ENCODE measurements at places on chromosomes 16 and 17. TPM values are rescaled to one million over a fixed set of nuclear protein-coding genes. Genes with fewer than 3 reads are reported as not detected.

- no peaks in the 10 kb centered on the region for H3K27me3 ChIP-seq
- no peak overlapping the region for H3K27ac ChIP-seq
- no peak overlapping the region for H3K4me3 ChIP-seq
- H3K4me1 ChIP-seq: peaks cover 16% of the 10 kb centered on the region
Observed at GRCh38 chr17:62649570-62649969, 22.1 kb downstream of the MRC2 start.

DNA sequence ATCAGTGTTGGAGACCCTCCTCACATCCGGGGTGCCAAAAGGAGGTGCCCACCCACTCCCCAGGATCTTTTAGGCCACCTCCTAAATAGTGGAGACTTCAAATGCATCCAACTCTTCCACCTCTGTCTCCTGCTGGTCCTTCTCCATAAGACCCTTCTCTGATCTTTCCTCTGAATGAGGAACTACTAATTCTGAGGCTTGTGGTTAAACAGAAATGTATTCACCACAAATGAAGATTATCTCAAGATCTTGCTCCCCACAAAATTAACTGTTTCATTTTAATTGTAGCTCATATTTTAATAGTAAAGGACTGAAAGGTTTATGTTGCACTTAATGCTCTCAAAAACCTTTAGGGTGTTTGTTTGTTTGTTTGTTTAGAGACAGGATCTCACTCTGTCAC is 34.1 kb downstream of the TLE7 start:
- H3K36me3 ChIP-seq: no peaks in the 10 kb centered on the region
- H3K4me1 ChIP-seq: no peaks in the 10 kb centered on the region
- no peak overlapping the region for H3K4me3 ChIP-seq

- no peak within 1 kb of the TSS for H3K4me3 ChIP-seq
- no peaks in the 10 kb centered on the region for H3K36me3 ChIP-seq
- H3K27ac ChIP-seq: no peak within 1 kb of the TSS
- H3K27me3 ChIP-seq: no peaks in the 10 kb centered on the region
- no peaks in the 10 kb centered on the region for H3K4me1 ChIP-seq
Observed at GRCh38 chr17:11240841-11241610, at the start of gene SHISA6. Gene SHISA6 (plus strand): TSS chr17:11241213.

DNA sequence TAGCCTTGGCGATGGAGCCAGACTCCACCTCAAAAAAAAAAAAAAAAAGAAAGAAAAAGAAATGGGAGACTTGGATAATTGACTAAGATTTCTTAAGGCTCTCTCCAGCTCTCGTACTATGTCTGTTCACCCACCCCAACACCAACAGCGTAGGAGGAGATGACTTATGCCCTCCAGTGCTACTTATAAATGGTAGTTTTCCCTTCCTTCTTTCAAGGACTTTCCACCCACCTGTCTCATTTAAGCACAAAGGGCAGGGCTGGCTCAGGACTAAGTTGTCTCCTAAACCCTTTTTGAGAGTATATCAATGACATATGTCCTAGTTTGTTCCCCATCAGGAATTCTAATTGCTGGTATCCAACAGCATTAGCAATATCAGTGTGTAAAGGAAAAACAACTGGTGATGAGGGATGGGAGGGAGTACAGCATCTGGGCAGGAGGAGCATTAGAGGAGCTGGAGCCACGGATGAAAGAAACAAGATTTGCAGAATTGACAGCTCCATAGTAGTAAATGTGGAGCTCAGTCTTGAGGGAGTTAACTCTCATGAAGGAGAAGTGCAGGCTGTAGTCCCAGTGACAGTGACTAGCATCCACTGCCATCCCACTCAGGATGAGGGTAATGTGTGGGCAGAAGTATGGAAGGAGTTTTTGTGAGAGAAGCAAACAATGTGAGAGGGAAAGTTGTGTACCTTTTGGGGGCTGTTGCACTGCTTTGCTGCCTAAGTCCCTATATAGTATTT is 17.2 kb downstream of the UBE2Z start:
- H3K36me3 ChIP-seq: peaks cover 69% of the 10 kb centered on the region
- no peaks in the 10 kb centered on the region for H3K4me1 ChIP-seq
- no peak for DNase-seq
- no peak overlapping the region for H3K27ac ChIP-seq

DNA sequence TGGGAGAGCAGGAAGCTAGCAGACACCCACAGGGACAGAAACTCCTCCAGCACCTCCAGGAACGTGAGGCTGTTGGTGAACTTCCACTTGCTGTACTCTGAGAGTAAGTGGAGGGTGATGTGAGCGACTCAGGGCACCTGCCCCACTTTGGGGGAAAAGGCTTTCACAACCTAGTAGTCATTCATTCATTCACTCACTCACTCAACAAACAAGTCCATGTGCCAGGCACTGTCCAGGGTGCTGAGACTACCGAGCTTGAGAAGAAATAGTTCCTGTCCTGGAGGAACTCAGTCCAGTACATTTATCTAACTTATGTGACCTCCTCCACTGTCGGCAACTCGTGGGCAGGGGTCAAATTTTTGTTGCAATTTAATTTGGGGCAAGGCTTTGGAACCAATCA is 26.6 kb downstream of the LGALS9 start:
- H3K27me3 ChIP-seq: peaks cover 1% of the 10 kb centered on the region
- DNase-seq: no peak
- no peaks in the 10 kb centered on the region for H3K4me1 ChIP-seq

- no peaks in the 10 kb centered on the region for H3K36me3 ChIP-seq
- no peak overlapping the region for H3K4me3 ChIP-seq
- no peak overlapping the region for H3K27ac ChIP-seq
- H3K27me3 ChIP-seq: no peaks in the 10 kb centered on the region
- no peaks in the 10 kb centered on the region for H3K4me1 ChIP-seq
Observed at GRCh38 chr16:84266451-84266850, 26.6 kb upstream of the KCNG4 start.

GRCh38 chr17:50908860-50909764 is 43.0 kb upstream of the TOB1 start:
- no peak overlapping the region for H3K27ac ChIP-seq
- DNase-seq: no peak
- no peaks in the 10 kb centered on the region for H3K27me3 ChIP-seq

- H3K4me3 ChIP-seq: no peak overlapping the region
- no peak for DNase-seq
- H3K27me3 ChIP-seq: no peaks in the 10 kb centered on the region
- no peaks in the 10 kb centered on the region for H3K4me1 ChIP-seq
- no peaks in the 10 kb centered on the region for H3K36me3 ChIP-seq
Observed at GRCh38 chr16:35177851-35178250, 1718.4 kb downstream of the TP53TG3F start.

DNA sequence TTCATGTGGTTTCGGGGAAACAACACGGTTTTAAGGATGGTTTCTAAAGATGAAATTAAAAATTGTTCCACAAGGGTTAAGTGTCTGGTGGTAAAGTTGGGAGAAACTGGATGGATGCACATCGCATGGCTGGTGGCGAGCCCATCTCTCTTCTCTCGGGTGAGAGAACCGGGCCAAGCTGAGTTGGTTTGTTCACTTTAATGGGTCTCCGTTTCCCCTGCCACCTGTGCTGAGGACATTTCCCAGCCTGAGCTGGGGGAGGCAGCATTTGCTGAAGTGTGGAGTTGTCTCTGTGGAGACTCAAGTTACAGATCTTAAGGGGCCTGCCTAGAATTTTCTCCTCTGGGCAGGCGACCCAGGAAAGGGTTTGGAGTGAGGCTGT is 7.9 kb downstream of the FUS start:
- no peak overlapping the region for H3K4me3 ChIP-seq
- no peak for DNase-seq
- peaks cover 4% of the 10 kb centered on the region for H3K4me1 ChIP-seq
- no peak overlapping the region for H3K27ac ChIP-seq

GRCh38 chr17:67121316-67121891 is 77.0 kb downstream of the CACNG1 start:
- H3K36me3 ChIP-seq: peaks cover 14% of the 10 kb centered on the region
- H3K27ac ChIP-seq: no peak overlapping the region
- H3K27me3 ChIP-seq: no peaks in the 10 kb centered on the region
- no peaks in the 10 kb centered on the region for H3K4me1 ChIP-seq
- DNase-seq: no peak
- no peak overlapping the region for H3K4me3 ChIP-seq

DNA sequence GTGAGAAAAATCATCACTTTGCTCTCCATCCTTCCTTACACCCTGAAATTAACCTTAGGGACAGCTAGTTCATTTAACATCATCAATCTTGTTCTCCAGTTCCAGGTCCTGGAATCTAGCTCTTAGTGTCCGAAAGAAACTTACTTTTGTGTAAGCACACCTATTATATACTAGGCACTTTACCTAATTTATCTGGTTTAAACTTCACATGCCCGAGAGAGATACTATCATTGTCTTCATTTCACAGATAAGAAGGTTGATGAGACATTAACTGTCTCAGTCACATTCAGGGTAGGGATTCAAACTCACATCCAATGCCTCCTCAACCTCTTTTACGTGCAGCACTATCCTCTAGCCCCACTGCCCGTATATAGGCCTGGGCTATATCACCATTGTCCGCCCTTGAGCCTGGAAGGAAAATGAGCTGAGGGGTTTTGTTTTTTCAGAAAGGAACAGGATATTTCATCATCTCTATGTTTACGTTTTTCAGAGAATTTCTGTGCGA is 501 bp upstream of the AP2B1 start:
- H3K36me3 ChIP-seq: no peaks in the 10 kb centered on the region
- H3K4me1 ChIP-seq: peaks cover 3% of the 10 kb centered on the region
- H3K27ac ChIP-seq: peak overlapping the region; percentile 87
- H3K4me3 ChIP-seq: peak overlapping the region; percentile 98

PTX4 gene
- polyA plus RNA-seq: not detected

ZFP3 gene
- polyA plus RNA-seq: 1.8 TPM

DNAJA2 gene
- polyA plus RNA-seq: 106 TPM

HOXB1 gene
- not detected for polyA plus RNA-seq

ZACN gene
- polyA plus RNA-seq: 11.3 TPM

GPR179 gene
- polyA plus RNA-seq: 0.01 TPM

GPRC5C gene
- 0.14 TPM for polyA plus RNA-seq

Measured in GM12878 (cell line).